ENCODE measurements at places on chromosomes 7 and 10. TPM values are rescaled to one million over a fixed set of nuclear protein-coding genes. Genes with fewer than 3 reads are reported as not detected.

GRCh38 chr10:97032624-97033023 lies 153.1 kb downstream of the SLIT1 start:
- DNase-seq, result no peak
- no peaks in the 10 kb centered on the region for H3K36me3 ChIP-seq
- H3K27ac ChIP-seq, result no peak overlapping the region
- peaks cover 4% of the 10 kb centered on the region for H3K4me1 ChIP-seq
- H3K4me3 ChIP-seq, result no peak overlapping the region

- no peaks in the 10 kb centered on the region for H3K27me3 ChIP-seq
- no peak for DNase-seq
- H3K36me3 ChIP-seq, result no peaks in the 10 kb centered on the region
These were observed 11.4 kb upstream of the ZKSCAN1 start for GRCh38 chr7:100003711-100004661.

DNA sequence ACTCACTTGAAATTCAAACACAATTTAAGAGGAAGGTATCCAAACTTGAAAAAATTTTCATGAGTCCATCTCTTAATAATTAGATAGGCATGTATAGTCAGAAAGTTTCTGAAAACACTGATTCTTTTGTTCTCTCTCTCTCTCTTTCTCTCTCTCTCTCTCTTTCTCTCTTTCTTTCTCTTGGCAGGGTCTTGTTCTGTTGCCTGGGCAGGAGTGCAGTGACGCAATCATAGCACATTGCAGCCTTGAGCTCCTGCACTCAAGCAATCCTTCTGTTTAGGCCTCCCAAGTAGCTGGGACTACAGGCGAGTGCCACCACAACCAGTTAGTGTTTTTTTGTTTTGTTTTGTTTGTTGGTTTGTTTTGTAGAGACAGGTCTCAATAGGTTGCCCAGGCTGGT lies 59.3 kb downstream of the PRTFDC1 start:
- peak overlapping the region; percentile 4 for H3K27ac ChIP-seq
- H3K36me3 ChIP-seq, result no peaks in the 10 kb centered on the region
- H3K27me3 ChIP-seq, result no peaks in the 10 kb centered on the region
- H3K4me1 ChIP-seq, result peaks cover 44% of the 10 kb centered on the region
- no peak overlapping the region for H3K4me3 ChIP-seq
- no peak for DNase-seq

- H3K27ac ChIP-seq, result no peak overlapping the region
- H3K36me3 ChIP-seq, result no peaks in the 10 kb centered on the region
- H3K27me3 ChIP-seq, result no peaks in the 10 kb centered on the region
- no peaks in the 10 kb centered on the region for H3K4me1 ChIP-seq
- no peak for DNase-seq
- H3K4me3 ChIP-seq, result no peak overlapping the region
These were observed 85.2 kb downstream of the HGF start for GRCh38 chr7:81684514-81685269.

The TCERG1L gene
- 0.81 TPM for total RNA-seq

The BAMBI gene
- total RNA-seq, result 0.14 TPM

The EPHB6 gene
- 0.64 TPM for total RNA-seq

The NOS3 gene
- 1.2 TPM for total RNA-seq

The ATRNL1 gene
- total RNA-seq, result not detected

The OGA gene
- 237 TPM for total RNA-seq

The LRRC72 gene
- not detected for total RNA-seq

The SEPHS1 gene
- total RNA-seq, result 62.4 TPM

The TEX47 gene
- total RNA-seq, result not detected

Data from natural killer cell treated with Interleukin-12 subunit alpha and Interleukin-12 subunit beta and Interleukin-15 and Interleukin-18, amount 100 ng/mL, for 72 hours (primary cell).